Glomerular endothelial cell (primary cell): ENCODE measurements at places on chromosomes 12 and 14. TPM values are rescaled to one million over a fixed set of nuclear protein-coding genes. Genes with fewer than 3 reads are reported as not detected.

NFE2 gene
- not detected in 2 replicates for total RNA-seq

DNA sequence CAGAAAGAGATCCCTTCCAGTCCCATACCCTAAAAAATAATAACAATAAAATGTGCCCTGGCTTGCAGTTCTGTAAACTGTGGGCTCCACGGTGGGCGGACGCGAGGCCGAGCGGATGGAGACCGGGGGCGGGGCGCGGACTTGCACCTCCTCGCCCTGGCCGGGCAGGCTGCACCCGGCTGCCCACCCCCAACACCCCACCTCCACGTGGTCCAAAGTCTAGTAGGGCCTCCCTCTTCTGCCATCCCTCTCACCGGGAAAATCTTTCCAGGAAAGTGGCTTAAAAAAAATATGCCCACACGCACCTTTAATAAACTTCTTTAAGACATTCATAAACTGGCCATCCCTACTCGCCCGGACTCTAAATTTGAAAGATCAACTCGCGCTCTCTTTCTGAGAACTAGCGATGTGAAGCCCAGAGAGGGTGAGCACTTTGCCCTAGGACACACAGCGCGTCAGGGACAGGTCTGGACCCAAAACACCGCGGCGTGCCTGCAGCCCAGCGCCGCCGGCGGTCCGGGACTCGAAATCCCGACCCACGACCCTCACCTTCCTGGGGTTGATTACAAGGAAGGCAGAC lies 1.9 kb upstream of the BCL11B start:
- no peak for DNase-seq

DNA sequence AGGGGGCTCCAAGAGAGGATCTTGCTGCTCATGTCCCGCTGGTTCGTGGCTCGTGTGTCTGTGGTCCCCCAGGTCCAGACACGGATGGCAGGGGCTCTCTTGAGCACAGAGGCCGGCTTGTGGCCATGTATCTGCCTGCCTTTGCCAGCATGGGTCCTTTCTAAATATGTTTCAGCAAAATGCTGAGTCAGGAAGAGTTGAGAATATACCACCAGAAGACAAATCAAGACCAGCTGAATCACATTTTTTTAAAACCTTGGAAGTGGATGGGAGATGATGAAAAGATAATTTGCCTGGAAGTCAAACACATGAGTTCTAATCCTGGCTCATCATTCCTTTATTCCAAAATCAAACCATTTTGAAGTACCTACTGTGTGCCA lies 58.0 kb downstream of the NUAK1 start:
- DNase-seq, result no peak

- DNase-seq, result no peak
These were observed 1.1 kb downstream of the ALX1 start for GRCh38 chr12:85280984-85281630.

- DNase-seq, result no peak
These were observed 60.2 kb upstream of the FERMT2 start for GRCh38 chr14:53011053-53011462.
